ENCODE measurements at places on chromosomes 13 and 19. TPM values are rescaled to one million over a fixed set of nuclear protein-coding genes. Genes with fewer than 3 reads are reported as not detected.

DNA sequence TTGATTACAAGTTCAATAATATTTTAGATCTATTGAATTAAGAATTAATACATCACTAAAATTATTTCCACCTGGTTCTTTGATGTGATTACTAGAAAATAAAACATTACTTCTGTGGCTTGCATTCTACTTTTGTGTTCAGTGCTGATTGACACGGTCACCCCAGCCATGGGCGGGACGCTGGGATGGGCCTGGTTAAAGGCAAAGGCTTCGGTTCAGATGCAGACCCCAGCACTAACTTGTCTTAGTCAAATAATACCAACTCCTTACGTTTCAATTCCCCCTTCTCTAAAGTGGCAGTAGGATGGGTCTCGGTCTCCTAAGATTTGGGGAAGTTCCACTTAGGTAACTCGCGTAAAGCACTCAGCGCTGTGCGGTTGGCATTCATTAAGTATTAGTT lies 144.9 kb downstream of the URI1 start:
- H3K4me3 ChIP-seq = no peak overlapping the region
- no peaks in the 10 kb centered on the region for H3K4me1 ChIP-seq

- DNase-seq = no peak
- H3K27ac ChIP-seq = no peak overlapping the region
- H3K36me3 ChIP-seq = no peaks in the 10 kb centered on the region
- H3K27me3 ChIP-seq = no peaks in the 10 kb centered on the region
These were observed 8.6 kb downstream of the ZFP82 start for GRCh38 chr19:36409841-36410240.

CGB1 gene
- not detected for total RNA-seq

GRCh38 chr13:27130979-27131623 lies 40.5 kb downstream of the USP12 start:
- peaks cover 13% of the 10 kb centered on the region for H3K4me1 ChIP-seq
- H3K27me3 ChIP-seq = no peaks in the 10 kb centered on the region
- H3K4me3 ChIP-seq = no peak overlapping the region
- no peaks in the 10 kb centered on the region for H3K36me3 ChIP-seq

DNA sequence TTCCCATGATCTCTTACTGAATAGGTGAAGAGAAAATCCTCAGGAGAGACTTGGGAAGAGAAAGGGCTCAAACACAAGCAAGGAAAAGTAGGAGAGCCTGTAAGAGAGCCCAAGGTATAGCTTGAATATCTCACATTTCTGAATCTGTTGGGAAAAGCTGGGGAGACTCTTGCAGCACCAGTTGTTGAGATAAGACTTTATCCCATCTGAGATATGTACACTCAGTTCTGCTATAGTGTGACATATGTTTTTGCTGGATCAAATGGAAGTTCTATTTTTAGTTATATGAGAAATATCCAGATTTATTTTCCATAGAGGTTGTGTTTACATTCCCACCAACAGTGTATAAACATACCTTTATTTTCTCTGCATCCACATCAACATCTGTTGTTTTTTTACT lies 246.1 kb downstream of the NDFIP2 start:
- H3K4me1 ChIP-seq = peaks cover 34% of the 10 kb centered on the region
- H3K4me3 ChIP-seq = no peak overlapping the region
- no peaks in the 10 kb centered on the region for H3K27me3 ChIP-seq

All from heart right ventricle (tissue), 16 donors.